ENCODE measurements at places on chromosomes 16 and 17.

DNA sequence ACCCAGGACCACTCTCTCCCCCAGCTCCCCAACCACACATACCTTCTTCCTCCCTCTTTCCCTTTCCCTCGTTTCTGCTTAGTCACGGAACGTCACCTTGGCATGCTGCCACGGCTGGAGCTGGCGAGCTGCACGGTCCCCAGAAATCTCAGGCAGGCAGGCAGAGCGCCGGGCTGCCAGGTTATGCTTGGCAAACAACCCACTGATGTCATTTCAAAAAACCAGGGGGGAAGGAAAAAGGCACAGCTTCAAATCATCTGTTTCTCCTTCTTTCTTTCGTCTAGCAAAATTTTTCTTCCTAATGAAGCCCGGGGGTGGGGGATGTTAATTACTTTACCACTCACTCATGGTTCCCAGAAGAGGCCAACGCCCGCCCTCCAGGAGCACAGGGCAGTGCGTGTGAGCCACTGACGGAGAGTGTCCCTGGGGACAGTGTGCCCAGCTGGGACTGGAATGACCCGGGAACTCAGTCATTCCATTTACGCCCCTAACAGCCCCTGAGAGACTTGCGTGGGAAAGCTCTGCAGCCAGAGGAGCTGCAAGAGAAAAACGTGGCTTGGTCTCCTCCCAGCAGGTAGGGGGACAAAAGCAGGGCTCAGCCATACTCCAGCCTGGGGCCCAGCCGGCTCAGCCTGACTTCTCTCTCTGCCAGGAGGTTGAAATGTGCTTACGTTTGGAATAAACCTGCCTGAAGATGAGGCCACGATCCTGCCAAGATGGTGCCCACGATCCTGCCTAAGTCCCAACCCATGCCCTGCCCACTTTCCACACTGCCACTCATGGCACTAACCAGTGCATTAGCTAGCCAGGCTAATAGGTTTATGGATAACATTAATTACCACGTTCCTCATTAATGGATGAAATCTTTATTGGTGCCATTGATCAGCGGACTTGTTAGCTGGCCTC lies 198.9 kb downstream of the ZFHX3 start:
- no peak for DNase-seq

DNA sequence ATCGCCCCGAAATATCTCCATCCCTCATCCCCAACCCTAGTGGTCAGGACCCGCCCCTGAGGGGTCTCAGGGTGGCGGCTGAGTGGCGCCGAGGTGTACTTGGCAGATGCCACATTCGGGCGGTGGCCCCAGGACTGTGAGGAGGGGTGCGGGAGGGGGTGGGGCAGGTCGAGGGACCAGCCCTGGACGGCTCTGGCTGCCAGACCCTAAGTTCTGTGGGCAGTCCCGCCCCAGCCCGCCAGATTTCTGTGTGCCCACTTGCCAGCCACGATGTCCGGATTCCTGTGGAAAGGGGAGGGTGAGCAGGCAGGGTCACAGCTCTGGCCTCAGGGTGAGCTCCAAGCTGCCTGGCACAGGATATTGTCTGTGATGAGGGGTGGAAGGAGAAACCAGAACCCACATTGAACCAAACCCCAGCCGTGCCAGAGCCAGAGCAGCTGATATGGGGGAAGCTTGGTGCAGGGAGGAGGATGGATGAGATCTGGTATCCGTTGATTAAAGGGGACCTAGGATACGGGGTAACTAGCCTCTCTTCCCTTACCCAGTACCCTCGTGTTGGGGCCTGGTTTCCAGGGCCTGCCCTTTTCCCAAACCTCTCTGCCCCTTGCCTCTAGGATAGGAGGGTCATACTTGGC lies 1.1 kb upstream of the CHAD start:
- no peak for DNase-seq

DNA sequence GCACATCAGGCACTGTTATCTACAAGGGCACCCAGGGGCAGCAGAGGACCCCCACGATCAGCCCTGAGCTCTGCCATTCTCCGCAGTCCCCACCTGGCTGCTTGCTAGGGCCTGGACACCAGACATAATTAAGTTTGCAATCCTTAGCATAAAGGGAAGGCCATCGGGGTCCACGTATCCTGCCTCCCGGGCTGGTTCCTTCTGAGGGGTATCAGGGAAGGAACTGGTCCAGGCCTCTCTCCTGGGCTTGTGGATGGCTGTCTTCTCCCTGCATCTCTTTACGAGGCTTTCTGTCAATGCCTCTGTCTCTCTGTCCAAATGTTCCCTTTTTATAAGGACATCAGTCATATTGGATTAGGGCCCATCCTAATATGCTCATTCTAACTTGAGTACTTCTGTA lies 77.8 kb downstream of the CYLD start:
- no peak for DNase-seq

DNA sequence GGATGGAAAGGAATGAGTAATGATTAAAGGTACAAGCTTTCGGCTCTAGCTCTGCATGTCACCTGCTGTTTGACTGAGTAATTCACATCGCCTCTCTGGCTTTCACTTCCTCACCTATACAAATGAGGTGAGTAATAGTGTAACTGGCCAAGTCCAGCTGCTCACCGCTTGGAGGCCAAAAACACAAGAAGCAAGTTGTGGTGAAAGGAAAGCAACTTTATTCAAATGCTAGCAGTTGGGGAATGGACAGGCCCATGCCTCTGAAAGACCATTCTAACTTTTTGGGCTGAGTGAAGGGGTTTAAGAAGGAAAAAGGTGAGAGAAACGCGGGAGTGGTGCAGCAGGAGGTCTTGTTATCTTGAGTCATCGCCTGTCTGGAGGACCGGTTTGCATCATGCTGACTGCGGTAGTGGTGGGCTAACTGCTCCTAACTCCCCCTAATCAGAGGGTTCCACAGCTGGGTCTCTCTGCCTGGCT lies 45.7 kb upstream of the CSNK2A2 start:
- DNase-seq: no peak

- DNase-seq: peak; percentile 12
These were observed 504 bp downstream of the SRSF1 start for GRCh38 chr17:58006560-58006923.

DNA sequence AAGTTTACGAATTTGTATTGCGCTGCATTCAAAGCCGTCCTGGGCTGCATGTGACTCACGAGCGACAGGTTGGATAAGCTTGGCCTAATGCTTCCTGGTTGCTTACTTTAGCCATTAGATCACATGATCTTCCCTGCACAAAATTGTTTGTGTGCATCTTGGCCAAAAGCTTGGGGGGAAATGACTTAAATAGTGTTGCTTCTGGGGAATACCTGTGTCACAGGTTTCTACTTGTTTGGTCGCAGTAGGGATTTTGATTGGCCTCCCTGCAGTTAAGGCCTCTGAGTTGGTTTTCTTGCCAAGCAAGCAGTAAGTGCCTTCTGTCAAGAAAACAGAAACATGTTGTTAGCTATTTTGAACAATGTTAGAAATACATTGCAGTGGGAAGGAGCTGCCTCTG lies 39.6 kb upstream of the DUSP14 start:
- DNase-seq: no peak

- no peak for DNase-seq
These were observed 9.5 kb upstream of the PAM16 start for GRCh38 chr16:4360538-4361021.

DNA sequence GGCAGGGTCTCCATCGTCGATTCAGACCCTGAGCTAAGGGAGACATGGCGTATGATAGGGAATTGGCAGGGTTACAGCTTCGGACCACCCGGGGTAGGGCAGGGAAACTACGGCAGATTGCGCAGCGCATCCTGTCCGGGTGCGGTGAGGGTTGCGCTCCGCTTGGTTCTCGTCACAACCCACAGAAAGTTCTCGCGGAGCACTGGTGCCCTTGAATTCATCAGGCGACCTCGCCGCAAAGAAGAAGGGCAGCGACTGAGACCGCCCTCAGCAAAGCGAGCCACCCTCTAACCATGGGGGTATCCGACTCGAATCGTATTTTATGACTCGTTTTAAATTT lies 1.2 kb downstream of the HS3ST3B1 start:
- DNase-seq: peak; percentile 26

DNA sequence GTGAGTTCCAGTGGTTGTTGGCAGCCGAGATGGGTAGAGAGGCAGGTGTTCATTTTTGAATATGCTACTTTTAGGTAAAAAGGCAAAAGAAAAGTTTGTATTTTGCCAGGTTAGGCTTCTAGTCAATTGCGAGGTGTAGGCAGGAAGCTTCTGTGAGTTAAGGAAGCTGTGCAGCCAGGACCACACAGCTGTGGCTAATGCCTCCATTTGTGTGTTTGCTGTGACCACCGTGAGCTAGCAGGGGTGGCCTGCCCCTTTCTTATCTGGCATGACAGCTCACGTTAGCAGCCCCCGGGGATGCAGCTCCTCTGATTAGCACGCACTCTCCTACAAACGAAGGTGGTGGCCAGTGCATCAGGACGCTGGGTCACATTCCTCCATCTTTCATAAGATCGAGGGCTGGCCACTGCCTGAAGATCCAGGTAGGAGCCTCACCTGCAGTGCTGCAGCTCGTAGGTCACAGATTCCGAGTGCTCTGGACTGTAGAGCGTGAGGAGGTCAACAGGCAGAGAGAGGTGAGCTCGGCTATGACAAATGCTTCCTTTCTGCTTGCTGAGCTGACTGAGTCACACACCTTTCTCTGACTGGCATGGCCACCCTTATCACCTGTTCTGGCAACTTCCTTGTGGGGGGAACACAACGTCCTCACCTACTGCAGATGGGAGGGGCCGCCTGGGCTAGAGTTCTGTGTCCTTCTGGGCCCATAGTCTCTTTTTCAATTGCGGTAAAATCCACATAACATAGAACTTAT lies 244.4 kb downstream of the HS3ST3B1 start:
- DNase-seq: no peak

DNA sequence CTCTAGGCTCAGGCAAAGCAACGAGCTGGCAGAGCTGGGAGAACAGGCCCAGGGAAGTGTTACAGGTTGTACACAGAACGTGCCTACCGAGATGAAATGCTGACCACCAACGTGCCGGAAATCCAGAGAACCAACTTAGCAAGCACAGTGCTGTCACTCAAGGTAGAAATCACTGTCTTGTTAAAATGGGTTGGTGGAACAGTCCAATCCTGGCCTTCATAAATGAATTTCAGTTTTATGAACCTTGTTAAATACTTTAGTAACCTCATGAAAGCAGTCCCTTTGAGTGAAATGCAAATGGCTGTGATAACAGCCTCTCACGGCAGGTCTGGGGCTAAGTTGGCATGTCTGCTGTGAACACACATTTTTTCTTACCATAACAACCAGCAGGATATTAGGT lies 29.0 kb downstream of the ETV4 start:
- DNase-seq: no peak

DNA sequence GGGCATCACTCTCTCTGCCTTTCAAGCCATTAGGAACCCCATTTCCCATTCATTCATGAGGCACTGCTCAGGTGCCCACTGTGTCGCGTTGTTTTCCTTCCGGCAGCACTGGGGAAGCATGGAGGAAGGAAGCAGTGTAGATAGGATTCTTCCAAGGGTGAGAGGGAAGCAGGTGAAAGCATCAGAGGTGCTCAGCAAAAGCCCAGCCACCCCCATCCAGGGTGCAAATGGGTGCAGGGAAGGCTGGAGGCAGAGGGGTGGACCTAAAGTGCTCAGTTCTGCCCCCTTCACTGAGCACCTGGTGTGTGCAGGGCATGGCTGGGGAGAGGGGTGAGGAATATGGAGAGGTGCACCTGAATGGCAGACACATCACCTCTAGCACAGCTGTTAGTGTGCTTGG lies 3.4 kb upstream of the NXPH3 start:
- no peak for DNase-seq

- DNase-seq: peak; percentile 20
These were observed 598 bp downstream of the INPP5K start for GRCh38 chr17:1515640-1516387.

- no peak for DNase-seq
These were observed 35.6 kb upstream of the CACNG4 start for GRCh38 chr17:66928949-66929348.
